ENCODE measurements at places on chromosomes 4 and X. TPM values are rescaled to one million over a fixed set of nuclear protein-coding genes. Genes with fewer than 3 reads are reported as not detected.

MAGEC2 gene
- total RNA-seq: not detected

PRR32 gene
- 95.8 TPM for total RNA-seq

FATE1 gene
- total RNA-seq: 1.2 TPM

MMRN1 gene
- total RNA-seq: 6.8 TPM

ART3 gene
- 26.0 TPM for total RNA-seq

CCNB3 gene
- total RNA-seq: 0.98 TPM

AVPR2 gene
- total RNA-seq: 0.84 TPM

GAGE12J gene
- total RNA-seq: not detected

CD38 gene
- 0.44 TPM for total RNA-seq

S100P gene
- 2.1 TPM for total RNA-seq

LRCH2 gene
- 4.0 TPM for total RNA-seq

GPC4 gene
- 34.1 TPM for total RNA-seq

All from muscle of leg (tissue), 16 donors.